ENCODE measurements at places on chromosomes 6 and 20.

DNA sequence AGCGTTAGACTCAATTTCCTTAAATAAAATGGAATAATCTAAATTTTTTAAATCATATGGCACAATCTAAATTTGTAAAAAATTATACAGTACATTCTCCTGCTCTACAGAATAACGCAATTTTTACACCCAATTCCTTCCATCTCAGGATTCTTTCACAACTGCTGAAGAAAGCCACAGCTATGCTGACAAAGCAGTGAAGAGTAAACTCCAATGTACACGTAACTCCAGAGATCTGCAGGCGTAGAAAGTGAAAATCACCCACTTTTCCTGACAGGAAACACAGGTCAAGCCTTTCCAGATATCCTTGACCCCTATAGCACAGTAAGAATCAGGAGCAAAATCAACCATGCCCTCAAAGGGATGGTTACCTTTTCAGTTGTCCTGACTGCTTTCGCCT is 27.4 kb downstream of the EPHA7 start:
- no peak for ATAC-seq

DNA sequence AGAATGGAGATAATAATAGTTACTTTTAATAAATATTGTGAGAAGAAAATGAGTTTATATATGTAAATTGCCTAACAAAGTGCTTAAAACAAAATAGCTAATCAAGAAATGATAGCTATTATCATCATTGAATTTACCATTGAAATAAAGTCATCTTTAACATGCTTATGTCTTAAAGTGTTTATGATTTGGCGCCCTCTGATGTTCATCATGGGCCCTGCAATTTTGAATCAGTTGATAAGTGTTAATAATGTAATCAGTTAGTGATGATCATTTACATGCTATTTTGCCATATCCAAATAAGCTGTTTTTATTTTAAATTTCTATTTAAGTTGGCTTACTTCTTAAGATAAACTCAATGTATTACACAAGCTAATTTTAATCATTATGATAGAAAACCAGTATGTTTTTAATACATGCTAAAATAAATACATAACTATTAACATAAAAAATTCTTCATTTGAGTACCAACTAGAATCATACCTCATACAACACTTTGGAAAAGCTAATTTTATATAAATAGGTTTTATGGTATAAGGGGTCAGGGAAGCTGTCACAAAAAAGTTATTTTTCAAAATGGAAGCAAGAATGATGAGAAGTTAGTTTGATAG is 39.2 kb upstream of the TPD52L1 start:
- no peak for ATAC-seq

GRCh38 chr6:151870375-151870774 is 62.9 kb downstream of the ESR1 start:
- no peak for ATAC-seq

DNA sequence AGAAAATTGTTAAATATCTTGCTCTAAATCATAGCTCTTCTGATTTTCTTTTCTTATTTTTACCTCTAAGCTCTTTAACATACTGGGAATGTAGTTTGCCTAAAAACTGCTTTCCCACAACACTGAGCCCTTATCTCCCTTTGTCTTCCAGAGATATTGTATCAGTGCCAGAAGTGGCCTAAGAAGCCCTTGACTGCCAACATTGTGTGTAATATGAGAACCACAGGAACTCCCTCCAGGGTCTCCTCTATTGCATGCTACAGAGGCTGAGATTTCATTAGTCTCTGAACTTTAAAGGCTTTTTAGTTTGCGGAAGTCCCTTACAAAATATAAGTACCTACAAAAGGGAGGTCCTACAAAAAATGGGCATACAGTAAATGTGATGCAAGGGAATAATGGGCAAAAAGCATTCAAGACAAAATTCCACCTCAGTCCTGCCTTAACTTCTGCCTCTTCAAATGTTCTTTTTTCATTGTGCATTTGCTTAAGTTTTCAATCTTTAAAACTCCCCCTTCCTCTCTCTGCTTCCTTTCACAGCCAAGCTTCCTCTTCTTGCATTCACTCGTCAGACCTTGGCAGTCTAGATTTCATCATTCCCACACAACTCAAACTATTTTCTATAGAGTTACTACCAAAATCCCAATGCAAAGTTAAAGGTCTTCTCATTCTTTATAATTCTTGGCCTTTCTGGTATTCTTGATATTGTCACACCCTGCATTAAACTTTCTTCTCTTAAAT is 76.5 kb downstream of the ADGRG6 start:
- ATAC-seq, result no peak

- peak; percentile 79 for ATAC-seq
Measured at GRCh38 chr20:17504898-17505635, 26.1 kb downstream of the BFSP1 start.
